ENCODE measurements at places on chromosomes 5 and 9. TPM values are rescaled to one million over a fixed set of nuclear protein-coding genes. Genes with fewer than 3 reads are reported as not detected.

Gene SLC25A2
- not detected for total RNA-seq

Gene CCNO
- total RNA-seq, result not detected

Gene TAS2R1
- total RNA-seq, result not detected

Gene ORM2
- not detected for total RNA-seq

Gene TMEM174
- total RNA-seq, result not detected

GRCh38 chr9:137162505-137163364 is 7.1 kb downstream of the LRRC26 start:
- DNase-seq, result no peak

GRCh38 chr9:98107926-98108325 is 11.1 kb downstream of the TRIM14 start:
- DNase-seq, result no peak

DNA sequence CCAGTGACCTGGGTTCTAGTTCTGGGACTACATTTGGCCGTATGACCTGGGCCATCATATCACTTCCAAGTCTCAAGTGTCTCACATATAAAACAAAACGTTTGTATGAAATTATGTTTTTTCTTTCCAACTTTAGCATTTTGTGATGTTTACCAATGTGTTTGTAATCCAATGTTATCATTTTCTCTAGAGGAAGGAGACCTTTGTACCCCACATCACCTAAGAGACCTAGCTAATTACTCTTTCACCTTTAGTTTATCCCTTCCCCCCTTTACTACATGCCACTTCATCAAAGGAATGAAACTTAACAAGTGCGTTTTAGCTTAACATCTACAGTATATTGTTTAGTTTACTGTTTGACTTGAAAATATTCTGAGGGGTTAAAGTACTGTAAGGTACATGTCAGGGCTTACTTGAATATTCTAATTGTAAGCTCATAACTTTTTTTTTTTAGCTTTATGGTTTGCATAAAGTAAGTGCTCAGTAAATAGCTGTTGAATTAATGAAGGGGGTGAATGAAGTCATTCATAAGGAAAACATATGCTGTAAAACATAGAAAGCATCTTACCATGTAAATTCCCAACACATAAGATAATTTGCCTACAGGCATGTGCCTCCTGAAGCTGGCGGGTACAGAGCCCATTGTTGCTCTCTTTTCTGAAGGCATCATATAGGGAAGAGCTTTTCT is 2.9 kb downstream of the PIP5K1B start:
- DNase-seq, result no peak

All from Right ventricle myocardium inferior (tissue), 1 donor.